ENCODE measurements at places on chromosomes 6 and 20.

- no peak for DNase-seq
Measured at GRCh38 chr6:111122458-111123286, 35.4 kb downstream of the SLC16A10 start.

DNA sequence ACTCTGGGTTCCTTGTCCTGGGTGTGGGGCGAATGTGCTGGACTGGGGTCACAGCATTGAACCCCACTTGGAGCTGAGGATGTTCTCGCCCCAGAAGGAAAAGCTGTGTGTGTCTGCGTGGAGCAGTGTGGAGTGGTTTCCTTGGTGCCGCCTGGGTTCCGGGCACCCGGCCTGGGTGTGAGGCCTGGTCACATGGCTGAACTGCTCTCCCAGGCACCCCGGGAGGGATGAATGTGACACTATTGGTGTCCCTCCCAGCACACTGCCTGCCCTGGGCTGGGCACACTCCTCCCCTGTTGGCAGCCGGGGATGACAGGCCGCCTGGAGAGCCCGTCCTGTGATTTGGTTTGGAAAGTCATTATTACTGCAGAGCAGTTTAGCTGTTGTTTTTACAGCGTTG, 12.3 kb downstream of the MYT1 start:
- DNase-seq = no peak

GRCh38 chr6:89273816-89274215, 41.3 kb downstream of the GABRR2 start:
- DNase-seq = no peak

- no peak for DNase-seq
Measured at GRCh38 chr20:10524643-10525042, 89.5 kb downstream of the SLX4IP start.

DNA sequence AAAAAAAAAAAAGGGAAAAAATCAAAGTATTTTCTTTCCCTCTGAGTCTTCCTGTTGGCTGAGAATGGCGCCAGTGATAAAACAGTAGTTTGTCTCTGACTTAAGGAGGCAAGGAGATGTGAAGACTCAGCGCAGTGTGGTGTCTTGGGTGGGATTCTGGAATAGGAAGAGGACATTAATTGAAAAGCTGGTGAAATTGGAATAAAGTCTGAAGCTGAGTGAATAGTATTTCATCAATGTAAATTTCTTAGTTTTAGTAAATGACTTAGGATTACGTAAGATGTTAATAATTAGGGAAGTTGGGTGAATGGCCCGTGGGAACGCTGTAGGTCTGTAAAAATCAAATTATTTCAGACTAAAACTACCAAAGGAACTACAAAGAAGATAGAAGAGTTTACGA, 122.8 kb upstream of the ZNF217 start:
- no peak for DNase-seq

- no peak for DNase-seq
Measured at GRCh38 chr6:100339574-100340255, 125.0 kb downstream of the SIM1 start.

DNA sequence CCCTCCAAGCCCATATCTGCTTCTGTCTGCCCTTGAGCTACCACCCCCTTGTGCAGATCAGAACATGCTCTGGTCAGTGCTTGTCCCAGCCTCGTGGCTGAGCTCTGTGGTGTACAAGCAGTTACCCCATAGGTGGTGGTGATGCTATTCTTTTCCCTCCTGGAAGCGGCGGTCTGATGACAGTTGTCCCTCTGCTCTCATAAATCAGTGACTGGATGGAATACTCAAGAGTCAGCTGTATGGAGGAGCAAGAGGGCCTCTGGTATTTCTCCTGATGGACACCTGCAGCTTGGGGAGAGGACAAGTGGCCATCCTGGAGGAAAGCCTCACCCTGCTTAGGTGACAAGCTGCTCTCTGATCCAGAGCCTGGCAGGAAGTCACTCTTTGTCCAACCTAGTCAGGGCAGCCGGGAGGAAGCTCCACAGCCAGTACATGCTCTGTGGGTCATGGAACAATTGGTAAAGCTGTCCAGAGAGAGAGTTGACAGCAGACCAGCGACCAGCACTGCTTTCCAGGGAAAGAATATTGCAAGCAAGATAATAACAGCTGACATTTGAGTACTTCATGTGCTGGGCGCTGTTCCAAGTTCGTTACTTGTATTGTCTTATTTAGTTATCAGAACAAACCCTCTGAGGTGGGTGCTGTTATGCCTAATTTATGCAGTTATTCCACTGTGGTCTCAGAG, 47.1 kb downstream of the SCAND1 start:
- no peak for DNase-seq

DNA sequence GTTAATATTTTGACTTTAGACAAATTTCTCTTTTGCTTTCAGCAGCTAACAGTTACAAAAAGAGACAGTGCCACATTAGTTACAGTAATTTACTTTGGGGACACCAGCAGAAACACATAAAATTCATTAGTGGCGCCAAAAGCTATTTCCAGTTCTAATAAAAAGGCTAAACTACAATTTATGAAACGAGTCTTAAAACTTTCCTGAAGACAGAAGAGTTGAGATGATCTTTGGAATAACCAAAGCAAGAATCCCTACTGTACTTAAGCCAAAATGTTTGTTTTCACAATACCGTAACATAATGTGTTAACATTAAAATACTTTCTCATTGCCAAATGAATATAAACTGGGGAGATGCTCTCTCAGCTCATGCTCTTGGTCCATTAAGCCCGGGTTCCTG, 350.2 kb upstream of the AGPAT4 start:
- DNase-seq = no peak

DNA sequence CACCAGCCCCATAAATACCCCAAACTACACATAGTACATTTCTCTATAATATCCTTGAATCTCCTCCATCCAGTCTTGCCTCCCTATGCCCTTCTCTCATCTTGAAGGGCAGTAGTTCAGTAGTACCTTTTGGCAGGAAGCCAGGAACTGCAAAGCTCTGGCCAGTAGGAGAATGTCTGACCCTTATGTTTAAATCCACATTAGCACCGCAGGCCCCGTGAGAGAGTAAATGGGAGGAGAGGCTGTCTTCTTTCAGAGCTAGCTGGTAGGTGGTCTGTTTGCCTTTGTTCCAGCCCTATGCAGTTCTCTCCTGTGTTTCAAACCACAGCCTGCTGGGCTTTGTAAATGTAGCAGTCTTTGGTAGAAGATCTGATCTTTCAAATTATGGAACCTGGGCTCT, 690.7 kb downstream of the DOK5 start:
- peak; percentile 74 for DNase-seq

GRCh38 chr6:127302728-127303660, 36.3 kb downstream of the RNF146 start:
- DNase-seq = peak; percentile 25

DNA sequence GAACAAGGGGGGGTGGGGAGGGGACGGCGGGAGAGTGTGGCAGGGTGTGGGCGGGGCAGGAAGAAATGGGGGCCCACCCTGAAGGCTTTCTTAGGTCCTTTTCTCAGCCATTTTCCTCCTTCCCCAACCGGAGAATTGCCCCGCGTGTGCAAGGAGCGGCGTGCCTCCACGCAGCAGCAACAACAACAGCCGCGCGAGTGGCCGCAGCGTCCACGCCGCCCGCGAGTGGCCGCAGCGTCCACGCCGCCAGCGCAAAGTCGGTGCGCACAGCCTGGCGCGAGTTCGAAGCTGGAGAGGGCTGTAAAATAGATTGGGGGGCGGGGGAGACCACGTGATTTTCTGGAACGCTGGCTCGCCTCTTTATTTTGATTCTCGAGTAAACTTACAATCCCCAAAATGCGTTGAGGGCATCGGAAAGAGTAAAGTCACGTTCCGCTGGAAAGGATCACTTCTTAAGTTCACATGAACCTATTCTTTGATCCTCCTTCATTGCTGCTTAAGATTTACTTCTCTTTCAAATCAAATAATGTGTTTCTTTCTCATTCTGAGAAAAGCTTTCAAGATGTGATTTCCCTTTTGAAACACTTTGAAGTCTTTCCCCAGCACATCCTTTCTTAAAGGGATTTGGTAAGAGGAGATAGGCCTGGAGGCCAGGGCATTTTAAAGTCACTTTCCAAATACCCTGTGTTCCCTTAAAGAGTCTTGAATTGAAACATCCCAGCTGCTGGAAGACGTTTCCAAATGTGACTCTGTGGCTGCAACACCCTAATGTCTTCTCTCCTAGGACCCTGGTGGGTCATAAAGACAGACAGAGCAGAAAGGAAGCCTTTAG, 66.7 kb upstream of the ZNF217 start:
- DNase-seq = no peak

GRCh38 chr20:37081717-37082289, 14.0 kb downstream of the RBL1 start:
- no peak for DNase-seq

- no peak for DNase-seq
Measured at GRCh38 chr6:144223686-144224085, 61.4 kb upstream of the UTRN start.

- no peak for DNase-seq
Measured at GRCh38 chr20:63007360-63007645, 539 bp upstream of the BHLHE23 start.

- DNase-seq = no peak
Measured at GRCh38 chr20:33838035-33838864, 27.1 kb downstream of the CHMP4B start.

GRCh38 chr6:21846541-21847451, 253.2 kb downstream of the SOX4 start:
- DNase-seq = peak; percentile 90

DNA sequence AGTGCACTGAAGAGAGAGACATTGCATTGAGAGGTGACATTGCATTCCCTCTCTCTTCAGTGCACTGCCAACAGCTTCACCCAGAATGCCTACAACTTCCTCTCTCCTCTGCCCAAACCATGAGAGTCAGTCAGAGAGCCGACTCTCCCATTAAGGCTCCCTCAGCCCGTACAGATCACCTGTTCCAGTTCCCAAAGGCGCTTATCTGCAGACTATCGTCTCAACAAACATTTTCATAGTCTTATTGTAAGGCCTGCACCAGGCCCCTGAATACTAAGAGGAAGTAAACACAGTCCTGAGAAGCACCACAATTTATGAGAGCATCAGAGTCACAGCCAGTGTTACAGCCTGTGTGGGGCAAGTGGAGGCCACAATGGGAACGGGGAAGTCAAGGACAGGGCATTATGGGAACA, 53.7 kb downstream of the GFOD1 start:
- DNase-seq = no peak

GRCh38 chr6:142014515-142014914, 118.2 kb upstream of the GJE1 start:
- DNase-seq = no peak

DNA sequence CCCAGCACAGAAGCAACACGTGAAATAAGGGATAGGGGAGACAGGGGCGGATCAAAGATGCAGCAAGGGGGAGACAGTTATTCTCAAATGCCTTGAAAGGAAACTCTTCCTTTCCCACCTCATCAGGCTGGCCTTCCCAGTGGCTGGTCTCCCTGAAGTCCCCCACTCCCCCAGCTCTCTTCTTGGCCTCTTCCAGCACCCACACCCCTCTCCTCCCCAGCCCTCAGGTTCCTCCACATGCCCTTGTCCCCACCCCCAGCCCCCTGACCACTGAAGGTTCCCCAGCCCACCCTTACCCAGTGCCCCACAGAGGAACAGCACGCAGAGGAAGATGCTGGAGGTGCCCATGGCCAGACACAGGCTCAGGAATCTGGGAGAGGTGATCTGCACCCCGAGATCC, 1.7 kb upstream of the LY6G6D start:
- no peak for DNase-seq

- DNase-seq = no peak
Measured at GRCh38 chr20:44896583-44896982, 11.1 kb downstream of the YWHAB start.

- no peak for DNase-seq
Measured at GRCh38 chr6:88377976-88378568, 211.9 kb upstream of the CNR1 start.

GRCh38 chr6:141097471-141097870, 1035.3 kb upstream of the GJE1 start:
- DNase-seq = no peak

GRCh38 chr6:54085047-54085446, 26.2 kb upstream of the MLIP start:
- DNase-seq = no peak

- DNase-seq = no peak
Measured at GRCh38 chr6:148934539-148934938, 187.7 kb downstream of the UST start.

DNA sequence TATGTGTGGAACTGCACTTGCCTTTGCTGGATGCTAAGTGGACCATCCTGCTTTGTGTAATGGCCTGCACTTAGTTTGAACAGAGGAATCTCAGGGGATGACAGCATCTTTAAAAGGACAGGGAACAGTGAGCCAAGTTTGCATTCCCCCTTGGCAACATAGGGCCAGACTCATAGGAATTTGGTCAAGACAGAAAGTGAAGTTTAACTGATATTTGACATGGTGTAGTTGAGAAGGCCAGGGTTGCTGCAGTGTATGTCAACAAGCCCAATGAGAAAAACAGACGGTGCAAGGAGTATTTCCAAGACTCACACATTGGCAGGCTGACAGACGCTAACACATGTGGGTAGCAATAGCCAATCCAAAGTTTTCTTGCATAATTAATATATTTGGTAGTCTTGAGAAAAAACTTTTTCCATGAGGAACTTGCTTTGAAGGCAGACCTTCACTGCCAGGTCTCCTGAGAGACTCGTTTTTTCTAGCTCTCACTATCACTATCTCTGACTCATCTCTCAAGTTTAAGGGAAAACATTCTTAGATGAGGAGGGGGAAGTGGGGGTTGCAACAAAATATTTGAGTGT, 213.8 kb downstream of the IBTK start:
- DNase-seq = no peak

DNA sequence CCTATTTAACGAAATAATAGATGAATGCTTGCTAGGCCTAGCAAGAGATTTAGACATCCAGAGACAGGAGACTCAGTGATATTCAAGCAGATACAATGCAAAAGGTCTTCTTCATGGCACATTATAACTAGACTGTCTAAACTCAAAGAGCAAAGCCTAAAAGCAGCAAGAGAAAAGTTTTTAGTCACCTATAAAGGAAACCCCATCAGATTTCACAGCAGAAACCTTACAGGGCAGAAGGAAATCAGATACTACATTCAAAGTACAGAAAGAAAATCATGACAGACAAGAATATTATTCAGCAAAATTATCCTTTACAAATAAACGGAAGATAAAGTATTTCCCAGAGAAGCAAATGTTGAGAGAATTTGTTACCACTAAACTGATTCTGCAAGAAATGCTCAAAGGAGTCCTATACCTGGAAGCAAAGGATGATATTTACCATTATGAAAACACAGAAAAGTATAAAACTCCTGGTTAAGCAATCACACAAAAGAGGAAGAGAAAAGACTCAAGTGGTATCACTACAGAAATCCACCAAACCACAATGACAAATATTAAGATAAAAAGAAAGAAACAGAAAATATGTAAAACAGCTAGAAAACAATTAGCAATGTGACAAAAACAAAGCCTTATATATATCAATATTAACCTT, 333.7 kb downstream of the MEI4 start:
- DNase-seq = no peak

DNA sequence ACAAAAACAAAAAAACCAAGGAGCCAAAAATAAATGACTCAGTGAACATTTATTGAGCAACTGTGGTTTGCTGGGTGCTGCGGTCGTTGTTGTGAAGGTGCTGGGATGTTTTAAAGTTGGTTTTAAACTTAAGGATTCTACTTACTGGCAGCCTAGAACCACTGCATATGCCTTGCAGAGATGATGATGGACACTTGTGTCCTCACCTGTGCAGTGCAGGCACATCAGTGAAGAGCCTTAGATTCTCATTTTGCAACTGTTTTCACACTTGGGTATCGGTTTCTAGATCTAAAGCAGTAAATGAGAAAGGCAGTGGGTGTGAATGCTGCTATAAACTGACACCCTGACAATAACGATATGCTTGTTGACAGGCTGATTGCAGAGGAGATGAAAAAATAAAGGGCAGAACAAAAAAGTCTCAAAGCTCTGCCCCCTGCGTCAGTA, 68.8 kb downstream of the UTRN start:
- no peak for DNase-seq

- no peak for DNase-seq
Measured at GRCh38 chr20:14672066-14672465, 334.7 kb upstream of the FLRT3 start.

All from NCI-H2081 (cell line).